Pancreas (tissue), 10 donors: ENCODE measurements at places on chromosomes 7 and 10. TPM values are rescaled to one million over a fixed set of nuclear protein-coding genes. Genes with fewer than 3 reads are reported as not detected.

DNA sequence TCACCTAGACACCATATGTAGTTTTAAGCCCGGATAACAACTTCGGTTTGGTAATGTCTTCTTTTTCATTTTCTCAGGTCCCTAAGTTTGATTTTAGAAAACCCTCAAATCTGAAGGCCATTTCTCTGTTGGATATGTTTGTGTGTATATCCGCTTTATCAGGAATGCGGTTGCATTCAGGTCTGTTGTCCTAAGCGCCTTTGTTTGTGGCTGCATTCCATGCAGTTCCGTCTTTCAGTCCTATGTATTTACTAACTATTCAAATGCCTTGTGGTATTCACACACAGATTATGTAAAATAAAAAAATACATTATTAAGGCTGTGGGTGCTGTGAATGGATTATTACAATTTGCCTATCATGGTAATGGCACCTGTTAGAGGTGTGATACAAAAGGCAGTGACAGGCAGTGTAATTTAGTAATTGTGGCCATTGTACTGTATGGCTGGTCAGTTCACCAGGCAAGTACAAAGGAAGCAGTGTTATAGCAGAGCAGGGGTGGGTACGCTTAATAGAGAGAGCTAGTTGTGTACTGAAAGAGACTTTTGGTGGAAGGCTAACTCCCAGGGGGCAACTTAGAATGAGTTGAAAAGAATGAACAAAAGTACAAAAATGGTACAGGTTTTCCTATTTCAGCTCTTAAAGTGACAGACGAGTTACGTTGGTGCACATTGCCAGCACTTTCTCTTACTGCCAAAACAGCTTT is 136.4 kb downstream of the VTI1A start:
- H3K4me3 ChIP-seq = no peak overlapping the region
- no peak for DNase-seq
- no peaks in the 10 kb centered on the region for H3K27me3 ChIP-seq
- H3K4me1 ChIP-seq = no peaks in the 10 kb centered on the region

GRCh38 chr10:130141460-130141859 is 5.3 kb downstream of the GLRX3 start:
- peaks cover 20% of the 10 kb centered on the region for H3K4me1 ChIP-seq
- no peaks in the 10 kb centered on the region for H3K36me3 ChIP-seq
- H3K4me3 ChIP-seq = no peak overlapping the region
- DNase-seq = no peak
- no peak overlapping the region for H3K27ac ChIP-seq
- no peaks in the 10 kb centered on the region for H3K27me3 ChIP-seq

DNA sequence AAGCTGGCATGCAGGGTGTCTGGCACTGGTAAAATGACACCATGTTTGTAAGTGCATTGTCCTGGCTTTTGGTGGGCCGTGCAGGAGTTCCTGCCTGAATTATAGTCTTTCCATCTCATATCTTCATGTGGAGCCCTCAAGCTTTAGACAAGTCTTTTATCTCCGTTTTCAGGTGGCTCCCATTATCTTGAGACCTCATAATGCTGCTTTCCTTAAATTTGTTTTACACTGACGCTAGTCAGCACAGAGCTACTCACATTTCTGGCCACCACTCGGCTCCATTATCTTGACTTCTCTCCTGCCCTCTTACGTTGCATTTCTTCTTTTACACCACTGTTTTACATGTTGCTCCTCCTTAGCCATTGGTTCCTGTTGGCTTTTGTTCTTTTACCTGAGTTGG is 37.2 kb downstream of the LRRC4 start:
- H3K4me1 ChIP-seq = no peaks in the 10 kb centered on the region
- no peaks in the 10 kb centered on the region for H3K36me3 ChIP-seq
- H3K27me3 ChIP-seq = no peaks in the 10 kb centered on the region
- no peak overlapping the region for H3K27ac ChIP-seq
- H3K4me3 ChIP-seq = no peak overlapping the region

DNA sequence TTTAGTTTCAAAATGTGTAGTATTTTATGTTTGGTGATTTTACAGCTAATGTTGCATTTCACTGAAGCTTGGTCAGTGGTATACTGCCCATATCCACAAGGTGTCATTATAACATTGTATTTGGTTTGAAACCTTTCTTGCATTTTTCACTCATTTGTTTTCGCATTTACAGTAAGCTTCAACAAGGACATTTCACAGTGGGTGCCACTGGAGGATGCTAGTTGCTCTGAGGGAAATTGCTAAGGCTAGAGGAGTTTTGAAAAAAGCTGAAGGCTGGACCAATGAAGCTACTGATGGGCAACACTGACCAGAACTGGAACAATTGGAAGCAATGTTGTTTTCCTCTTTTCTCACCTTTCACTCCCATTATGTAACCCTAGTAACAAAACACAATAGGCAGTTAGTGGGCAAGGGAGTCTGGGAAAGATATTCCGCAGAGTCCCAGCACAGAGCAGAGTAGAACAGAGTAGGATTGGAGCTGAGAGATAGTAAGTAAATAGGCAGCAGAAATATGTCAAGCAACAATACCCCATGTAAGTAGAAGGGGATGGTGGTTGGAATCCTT is 23.6 kb upstream of the SRI start:
- no peak overlapping the region for H3K4me3 ChIP-seq
- H3K27me3 ChIP-seq = no peaks in the 10 kb centered on the region
- DNase-seq = no peak
- H3K4me1 ChIP-seq = no peaks in the 10 kb centered on the region
- no peak overlapping the region for H3K27ac ChIP-seq

Gene OGDHL
- 2.5 TPM for total RNA-seq

Gene PROSER2
- total RNA-seq = 5.7 TPM

Gene PRKCQ
- 3.5 TPM for total RNA-seq
